ENCODE measurements at places on chromosomes 12 and 14.
A peak's percentile ranks its signal among the peaks of the same experiment; 100 is the strongest.

DNA sequence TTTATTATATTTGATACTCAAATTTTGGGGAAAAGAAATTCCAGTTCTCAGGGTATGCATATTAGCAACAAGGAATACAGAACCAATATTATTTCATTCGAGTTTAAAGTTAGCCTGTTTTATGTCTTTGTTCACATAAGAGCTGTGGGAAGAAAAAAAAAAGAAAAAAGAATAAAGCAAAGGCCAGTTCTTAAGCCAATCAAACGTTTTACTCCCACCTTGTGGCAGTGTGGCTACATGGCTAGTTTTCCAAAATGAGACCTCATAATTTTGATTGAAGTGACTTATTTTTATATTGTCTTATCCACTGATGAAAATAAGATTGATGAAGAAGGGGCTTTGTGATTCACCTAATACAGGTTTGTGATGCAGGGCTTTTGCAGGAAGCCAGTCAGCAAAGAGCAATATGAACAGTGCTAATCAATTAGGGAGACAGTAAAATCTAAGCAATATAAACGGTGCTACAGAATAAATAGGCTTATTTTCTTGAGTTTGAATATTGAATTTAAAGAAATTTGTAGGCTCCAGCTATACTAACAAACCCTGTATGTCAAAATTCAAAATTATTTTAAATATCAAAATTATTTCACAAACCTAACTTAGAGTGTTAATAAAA lies 624.1 kb upstream of the FOXG1 start:
- no peak for DNase-seq

GRCh38 chr12:107779077-107779831 lies 4.8 kb downstream of the ASCL4 start:
- DNase-seq = no peak

DNA sequence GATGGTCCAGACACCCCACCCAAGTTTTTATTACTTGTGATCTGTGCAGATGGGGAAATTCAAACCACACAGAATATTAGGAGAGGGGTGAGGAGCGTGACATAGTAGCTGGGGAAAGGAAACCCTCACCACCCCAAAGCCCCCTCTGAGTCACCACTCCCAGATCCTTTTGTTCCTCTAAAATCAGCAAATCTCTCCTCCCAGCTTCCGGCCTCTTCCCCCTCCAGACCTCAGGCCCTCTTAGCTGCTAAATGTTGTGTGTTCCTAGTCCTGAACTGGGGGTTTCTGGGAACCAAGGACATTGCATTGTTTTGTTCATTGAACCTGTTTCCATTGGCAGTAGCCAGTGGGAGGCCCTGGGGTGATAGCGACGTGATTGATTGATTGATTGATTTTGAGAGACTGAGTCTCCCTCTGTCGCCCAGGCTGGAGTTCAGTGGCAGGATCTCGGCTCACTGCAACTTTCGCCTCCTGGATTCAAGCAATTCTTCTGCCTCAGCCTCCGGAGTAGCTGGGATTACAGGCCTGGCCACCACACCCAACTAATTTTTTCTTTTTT lies 5.9 kb upstream of the ORAI1 start:
- no peak for DNase-seq

DNA sequence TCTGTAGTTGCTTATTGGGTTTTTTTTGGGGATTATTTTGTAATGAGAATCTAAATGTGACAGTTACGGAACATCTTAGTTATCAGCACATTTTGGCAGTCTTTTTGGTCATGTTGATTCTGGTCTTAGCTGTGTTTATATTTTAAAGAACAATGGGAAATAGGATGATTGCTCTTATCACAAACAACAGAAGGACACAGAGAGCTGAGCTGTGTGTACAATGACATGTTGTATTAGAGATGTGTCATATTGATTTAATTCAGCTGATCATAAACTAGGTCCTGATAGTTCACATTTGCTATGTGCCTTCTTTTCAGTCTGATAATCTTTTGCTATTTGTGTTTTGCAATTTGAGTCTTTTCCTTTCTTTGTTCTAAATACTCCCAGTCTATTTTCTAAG lies 781.7 kb downstream of the TRHDE start:
- DNase-seq = no peak

GRCh38 chr12:64707362-64707761 lies 51.8 kb downstream of the GNS start:
- DNase-seq = no peak

DNA sequence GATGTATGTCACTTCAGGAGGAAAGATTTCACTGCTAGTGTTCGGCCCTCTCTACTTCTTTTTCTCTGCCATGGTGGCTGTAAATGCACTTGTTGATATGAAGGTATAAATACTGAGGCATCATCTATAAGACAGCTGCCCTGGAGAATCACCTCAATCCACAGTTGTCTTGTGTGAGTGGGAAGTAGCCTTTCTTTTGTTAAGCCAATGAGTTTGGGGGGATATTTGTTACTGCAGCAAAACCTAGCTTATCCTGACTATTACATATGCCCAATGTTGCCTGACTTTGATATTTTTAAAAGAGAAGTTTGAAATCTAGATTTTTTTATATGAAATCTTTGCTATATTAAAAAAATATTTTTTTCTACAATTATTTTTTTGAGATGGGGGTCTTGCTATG lies 3.3 kb upstream of the JDP2 start:
- no peak for DNase-seq

- no peak for DNase-seq
Measured at GRCh38 chr14:47240748-47241437, 434.5 kb downstream of the MDGA2 start.

DNA sequence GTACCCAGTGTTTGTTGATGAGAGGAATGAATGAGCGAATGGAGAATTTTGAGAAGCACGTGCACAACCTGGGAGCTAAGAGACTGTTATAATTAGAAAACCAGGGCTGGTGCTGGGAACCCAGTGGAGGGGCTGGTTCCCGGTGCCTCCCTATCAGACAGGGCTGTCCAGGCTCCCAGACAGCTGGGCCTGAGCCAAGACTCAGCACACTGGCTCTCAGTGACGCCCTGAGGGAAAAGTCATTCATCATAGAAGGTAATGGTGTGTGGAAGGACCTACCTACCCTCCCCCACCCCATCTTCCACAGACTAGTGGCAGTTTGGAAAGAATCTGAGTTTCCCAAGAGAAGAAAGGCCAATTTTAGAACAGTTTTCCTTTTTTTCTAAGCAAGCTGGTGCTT lies 34.7 kb downstream of the KCNA5 start:
- no peak for DNase-seq

GRCh38 chr14:64195199-64195598 lies 99.0 kb downstream of the ESR2 start:
- peak; percentile 29 for DNase-seq

- peak; percentile 65 for DNase-seq
Measured at GRCh38 chr12:54749191-54749818, 101.1 kb upstream of the DCD start.

- no peak for DNase-seq
Measured at GRCh38 chr12:70258605-70259403, 15.6 kb downstream of the CNOT2 start.

- DNase-seq = peak; percentile 53
Measured at GRCh38 chr12:104959335-104959841, 1.3 kb upstream of the SLC41A2 start.

GRCh38 chr12:109872-110271 lies 43.3 kb downstream of the IQSEC3 start:
- DNase-seq = no peak

GRCh38 chr14:99854831-99855230 lies 61.6 kb downstream of the EML1 start:
- DNase-seq = no peak

DNA sequence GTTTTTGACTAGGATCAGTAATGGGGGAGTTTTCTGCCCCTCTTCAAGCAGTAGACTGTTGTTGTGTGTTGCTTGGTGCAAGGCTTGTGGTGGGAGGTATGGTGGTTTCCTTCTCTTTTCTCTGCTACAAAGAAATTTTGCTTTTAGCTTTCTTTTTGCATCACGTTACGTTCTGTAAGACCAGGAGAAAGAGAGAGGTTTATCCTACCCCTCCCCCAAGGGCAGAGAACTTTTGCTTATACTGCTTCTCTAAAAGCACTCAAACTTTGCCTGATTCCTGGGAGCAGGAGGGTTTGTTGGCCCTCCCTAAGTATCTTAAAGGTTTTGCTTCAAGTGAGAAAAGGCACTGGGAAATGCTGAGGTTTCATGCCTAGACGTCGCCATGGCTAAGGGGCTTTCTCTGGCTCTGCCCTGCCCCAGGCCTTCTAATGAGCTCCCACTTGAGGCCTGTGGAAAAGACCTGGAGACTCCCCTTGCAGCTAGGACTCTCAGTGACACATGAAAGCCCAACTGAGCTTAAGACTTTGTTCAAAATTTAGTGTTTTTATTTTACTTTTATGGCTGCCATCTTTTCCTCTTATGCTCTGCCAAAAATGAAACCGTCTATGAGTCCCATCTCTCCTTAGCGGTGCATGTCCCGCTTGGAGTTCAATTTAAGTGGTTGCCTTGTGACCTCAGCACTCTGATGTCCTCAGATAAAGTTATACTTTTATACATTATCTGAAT lies 49.2 kb downstream of the EIF2S3B start:
- no peak for DNase-seq

GRCh38 chr12:48132826-48133225 lies 13.7 kb downstream of the PFKM start:
- DNase-seq = no peak

GRCh38 chr14:22837750-22838538 lies 1.6 kb downstream of the MMP14 start:
- DNase-seq = no peak
